ENCODE measurements at places on chromosomes 6 and 20. TPM values are rescaled to one million over a fixed set of nuclear protein-coding genes. Genes with fewer than 3 reads are reported as not detected.

Gene CYP39A1
- total RNA-seq, result 5.2 TPM

Gene SAMD3
- total RNA-seq, result not detected

Gene AP5S1
- 21.1 TPM for total RNA-seq

Gene CPXM1
- total RNA-seq, result 0.17 TPM

Gene KHDC1L
- total RNA-seq, result not detected

Gene BEND6
- total RNA-seq, result 2.1 TPM

Gene DNAH8
- total RNA-seq, result under 0.01 TPM

Gene TCP11
- total RNA-seq, result 0.60 TPM

Gene GSTA4
- 16.3 TPM for total RNA-seq

Gene DIDO1
- total RNA-seq, result 58.1 TPM

Gene TBC1D22B
- total RNA-seq, result 12.5 TPM

Gene MATN4
- total RNA-seq, result not detected

Gene WFDC2
- total RNA-seq, result 1.6 TPM

Gene BPI
- total RNA-seq, result not detected

Gene RAB22A
- total RNA-seq, result 22.4 TPM

Gene GRM1
- not detected for total RNA-seq

Gene EPPIN
- total RNA-seq, result not detected

Gene TRIM38
- total RNA-seq, result 28.5 TPM

Gene SLC22A7
- not detected for total RNA-seq

Gene C6orf58
- total RNA-seq, result 1.0 TPM

Gene MUC21
- total RNA-seq, result not detected

Gene GRM4
- total RNA-seq, result 0.05 TPM

Gene LY6G5C
- total RNA-seq, result not detected

Gene GUCA1A
- 0.05 TPM for total RNA-seq

Gene VSX1
- not detected for total RNA-seq
